ENCODE measurements at places on chromosomes 6 and 20.

- DNase-seq: no peak
These were observed 11.9 kb upstream of the RBCK1 start for GRCh38 chr20:396252-396618.

DNA sequence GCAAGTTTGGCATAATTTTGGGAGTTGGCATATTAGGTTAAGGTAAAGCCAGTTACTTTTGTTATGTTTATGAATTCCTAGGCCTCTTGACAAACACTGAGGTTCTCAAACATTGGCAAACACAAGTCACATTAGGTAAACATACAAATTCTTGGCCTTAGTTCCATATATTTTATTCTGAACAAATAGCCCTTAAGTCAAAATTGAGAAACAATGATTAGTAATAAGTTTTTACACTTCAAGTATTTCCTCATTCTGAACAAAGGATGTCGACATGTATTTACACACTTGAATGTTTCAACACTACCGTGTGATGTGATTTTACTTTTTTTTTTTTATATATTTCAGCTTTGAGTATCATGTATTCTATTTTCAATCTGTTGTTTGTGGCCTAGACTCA is 3.8 kb upstream of the ECHDC1 start:
- peak; percentile 40 for DNase-seq

DNA sequence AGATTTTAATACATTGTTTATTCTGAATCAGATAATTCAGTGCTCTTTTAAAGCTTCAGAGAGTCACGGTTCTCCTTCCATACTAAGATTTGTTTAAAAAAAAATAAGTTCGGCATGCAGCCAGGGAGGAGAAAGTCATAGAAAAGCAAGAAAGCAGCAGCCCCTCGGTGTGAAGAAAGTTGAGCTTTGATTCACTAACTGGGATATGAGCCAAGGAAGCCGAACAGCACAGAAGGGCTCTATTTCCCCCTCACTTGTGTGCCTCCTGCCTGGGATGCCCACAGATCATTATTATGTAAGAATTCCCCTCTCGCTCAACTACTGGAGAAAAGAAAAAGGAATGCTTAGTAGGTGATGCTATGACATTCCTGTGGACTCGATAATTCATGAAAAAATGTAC is 69.3 kb upstream of the SYNJ2 start:
- DNase-seq: no peak

- no peak for DNase-seq
These were observed 18.8 kb upstream of the MRGBP start for GRCh38 chr20:62777528-62777830.

GRCh38 chr6:47944846-47945245 is 163.0 kb downstream of the OPN5 start:
- no peak for DNase-seq

- peak; percentile 31 for DNase-seq
These were observed 529.2 kb upstream of the JARID2 start for GRCh38 chr6:14716499-14717146.

- peak; percentile 85 for DNase-seq
These were observed 632 bp downstream of the CGAS start for GRCh38 chr6:73451223-73452106.

- DNase-seq: no peak
These were observed 272.3 kb downstream of the TENT5A start for GRCh38 chr6:81480139-81480538.

DNA sequence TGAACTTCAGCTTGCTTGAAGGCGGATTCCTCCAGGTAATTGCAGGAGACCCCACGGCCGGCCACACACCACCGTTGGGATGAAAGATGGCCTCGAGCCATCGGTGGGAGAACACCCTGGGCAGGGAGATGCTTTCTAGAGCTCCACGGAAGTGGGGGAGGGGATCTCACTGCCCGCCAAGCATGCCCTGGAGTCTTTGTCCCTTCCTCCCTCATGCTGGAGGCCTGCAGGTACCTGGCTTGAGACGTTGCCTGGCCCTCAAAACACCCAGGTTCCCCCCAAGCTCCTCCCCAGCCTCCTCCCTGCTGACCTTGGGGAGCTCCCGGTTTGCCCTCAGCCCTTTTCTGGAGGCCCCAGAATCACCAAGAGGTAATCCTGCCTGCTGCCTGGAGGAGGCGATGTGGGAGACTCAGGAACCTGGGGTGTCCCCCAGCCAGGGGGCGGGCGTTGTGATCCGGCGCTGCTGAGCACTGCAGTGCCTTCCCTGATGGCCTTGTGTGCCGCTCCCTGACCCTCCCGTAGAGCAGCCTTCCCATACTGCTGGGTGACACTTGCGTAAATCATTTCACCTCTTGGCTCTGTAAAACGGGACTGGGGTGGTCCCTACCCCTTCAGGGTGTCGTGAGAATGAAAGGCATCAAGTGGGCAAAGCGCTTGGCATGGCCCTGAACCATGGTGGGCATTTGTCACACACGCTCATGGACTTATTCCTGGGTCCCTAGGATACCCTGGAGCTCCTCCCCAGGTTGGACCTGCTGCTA is 91.4 kb downstream of the CEBPB start:
- DNase-seq: no peak

DNA sequence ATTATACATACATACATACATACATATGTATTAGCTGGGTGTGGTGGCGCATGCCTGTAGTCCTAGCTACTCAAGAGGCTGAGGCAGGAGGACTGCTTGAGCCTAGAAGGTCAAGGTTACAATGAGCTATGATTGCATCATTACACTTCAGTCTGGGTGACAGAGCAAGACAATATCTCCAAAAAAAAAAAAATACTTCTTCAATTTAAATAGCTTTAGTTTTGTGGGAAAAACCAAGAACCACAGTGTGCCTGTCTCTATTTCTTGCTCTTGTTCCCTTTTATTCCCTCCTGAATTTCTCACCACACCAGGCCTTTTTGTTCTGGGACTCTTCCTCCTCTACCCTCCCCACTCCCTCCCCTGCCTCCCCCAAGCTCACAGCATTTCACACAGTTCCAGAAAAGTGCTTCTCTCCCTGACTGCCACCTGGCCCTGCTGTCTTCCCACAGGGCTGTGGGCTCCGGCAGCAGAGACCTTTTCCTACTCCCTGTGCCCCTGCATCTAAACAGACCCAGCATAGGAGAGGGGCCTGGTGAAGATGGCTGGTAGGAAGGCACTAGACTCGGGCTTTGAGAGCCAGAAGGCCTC is 1.3 kb downstream of the C20orf203 start:
- peak; percentile 95 for DNase-seq

DNA sequence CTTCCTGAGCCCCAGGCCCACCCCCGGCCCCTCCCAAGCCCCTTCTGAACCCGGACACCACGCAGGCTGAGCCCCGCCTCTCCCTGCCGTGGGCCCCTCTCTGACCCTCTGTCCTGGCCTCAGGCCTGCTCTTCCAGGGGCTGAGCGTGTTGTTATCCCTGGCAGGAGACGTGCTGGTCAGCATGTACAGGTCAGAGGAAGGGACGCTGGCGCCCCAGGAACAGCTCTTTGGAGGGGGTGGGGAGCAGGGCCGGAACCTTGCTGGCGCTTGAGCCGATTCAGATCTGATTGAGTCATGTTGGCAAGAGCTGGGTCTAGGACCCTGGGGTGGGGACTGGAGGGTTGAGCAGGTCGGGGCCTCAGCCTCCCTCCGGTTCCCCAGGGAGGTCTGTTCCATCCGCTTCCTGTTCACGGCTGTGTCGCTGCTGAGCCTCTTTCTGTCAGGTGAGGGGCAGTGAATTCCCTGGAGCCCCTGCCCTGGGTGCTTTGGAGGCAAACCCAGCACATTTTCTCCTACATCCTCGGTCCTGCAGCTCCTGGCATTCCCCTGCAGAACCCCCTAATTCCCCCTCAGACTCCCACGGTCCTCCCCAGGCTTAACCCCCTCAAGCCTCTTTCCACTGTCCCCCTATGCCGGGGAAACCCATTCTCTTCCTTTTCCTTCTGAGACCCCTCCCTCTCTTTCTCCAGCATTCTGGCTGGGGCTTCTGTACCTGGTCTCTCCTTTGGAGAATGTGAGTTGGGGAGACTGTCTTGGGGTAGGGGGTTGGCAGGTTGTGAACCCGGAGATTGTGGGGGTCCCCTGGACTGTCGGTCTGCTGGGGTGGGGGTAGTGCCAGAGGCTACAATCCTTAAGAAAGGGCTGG is 2.0 kb downstream of the SPAG4 start:
- DNase-seq: peak; percentile 96

- DNase-seq: no peak
These were observed 24.5 kb downstream of the NCOA7 start for GRCh38 chr6:125815080-125815910.

DNA sequence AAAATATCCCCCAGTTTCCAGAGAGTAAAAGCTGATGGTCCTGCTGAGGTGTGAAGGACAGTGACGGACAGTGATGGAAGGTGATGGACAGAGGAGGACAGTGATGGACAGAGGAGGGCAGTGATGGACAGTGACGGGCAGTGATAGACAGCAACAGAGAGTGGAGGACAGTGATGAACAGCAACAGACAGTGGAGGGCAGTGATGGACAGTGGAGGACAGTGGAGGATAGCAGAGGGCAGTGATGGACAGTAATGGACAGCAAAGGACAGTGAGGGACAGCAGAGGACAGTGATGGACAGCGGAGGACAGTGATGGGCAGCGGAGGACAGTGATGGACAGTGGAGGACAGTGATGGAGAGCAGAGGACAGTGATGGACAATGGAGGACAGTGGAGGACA is 2.7 kb upstream of the NKAIN4 start:
- DNase-seq: no peak

- DNase-seq: no peak
These were observed 732.2 kb downstream of the CBLN4 start for GRCh38 chr20:55273149-55273548.

- DNase-seq: no peak
These were observed 34.0 kb upstream of the YWHAB start for GRCh38 chr20:44851545-44851944.

GRCh38 chr6:33705955-33706725 is 5.4 kb downstream of the UQCC2 start:
- DNase-seq: no peak

DNA sequence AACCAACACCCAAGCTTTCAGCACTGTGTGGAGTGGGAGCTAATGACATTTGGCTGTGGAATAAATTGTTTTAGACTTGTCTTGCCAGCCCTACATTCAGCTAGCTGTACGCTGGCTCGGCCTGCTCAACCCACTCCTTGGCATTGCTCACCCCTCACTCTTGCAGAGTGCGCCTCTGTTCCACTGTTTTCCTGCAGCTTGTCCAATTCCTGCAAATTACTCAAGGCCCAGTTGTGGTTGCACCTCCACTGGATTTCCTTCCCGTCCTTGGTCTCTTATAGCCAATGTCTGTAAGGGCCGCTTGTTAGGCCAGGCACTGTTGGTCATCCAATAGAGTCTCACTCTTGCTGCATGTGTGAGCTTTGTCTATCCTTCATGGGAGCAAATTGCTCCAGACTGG is 289.2 kb upstream of the RNF24 start:
- no peak for DNase-seq

- peak; percentile 82 for DNase-seq
These were observed 512.8 kb upstream of the JARID2 start for GRCh38 chr6:14732844-14733757.

GRCh38 chr6:126039284-126039683 is 52.9 kb downstream of the TRMT11 start:
- no peak for DNase-seq

GRCh38 chr6:7546896-7547295 is 5.4 kb downstream of the DSP start:
- no peak for DNase-seq

DNA sequence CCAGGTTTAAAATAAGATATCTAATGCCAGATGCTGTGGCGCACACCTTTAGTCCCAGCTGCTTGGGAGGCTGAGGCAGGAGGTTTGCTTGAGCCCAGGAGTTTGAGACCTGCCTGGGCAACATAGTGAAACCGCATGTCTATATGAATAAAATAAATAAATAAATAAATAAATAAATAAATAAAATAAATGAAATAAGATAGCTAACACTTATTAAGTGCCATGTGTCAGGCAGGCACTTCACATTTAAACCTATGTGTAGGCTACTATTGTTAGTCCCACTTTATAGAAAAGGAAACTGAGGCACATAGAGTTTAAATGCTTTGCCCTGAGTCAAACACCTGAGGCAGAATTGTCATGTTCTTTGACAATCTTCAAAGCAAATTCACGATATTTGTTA is 32.9 kb upstream of the RREB1 start:
- DNase-seq: no peak

DNA sequence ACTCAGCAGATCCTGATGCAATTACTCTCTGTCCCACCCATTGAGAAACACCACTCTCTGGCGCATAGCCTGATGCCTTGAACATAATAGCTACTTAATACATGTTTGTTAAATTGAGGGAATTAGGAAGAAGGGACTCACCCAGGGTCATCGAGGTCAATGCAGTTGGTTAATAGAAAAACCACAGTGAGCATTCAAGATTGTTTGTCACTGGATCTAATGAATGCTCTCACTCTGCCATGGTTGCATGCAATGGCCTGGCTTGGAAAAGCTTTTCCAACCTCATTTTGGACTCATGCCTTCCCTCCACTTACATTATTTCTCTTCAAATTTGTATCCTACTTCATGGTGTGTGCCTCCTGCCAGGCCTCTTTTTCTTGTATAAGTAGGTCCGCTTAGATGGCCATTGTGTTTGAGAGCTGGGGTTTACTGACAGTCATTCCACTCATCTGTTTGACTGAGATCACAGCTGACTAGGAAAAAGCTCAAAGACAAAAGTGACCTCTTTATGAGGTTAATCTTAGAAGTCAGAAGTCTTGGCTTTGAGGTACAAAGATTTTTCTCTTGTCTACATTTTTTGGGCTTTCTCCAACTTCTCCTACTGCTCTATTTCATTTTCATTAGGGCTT is 154.8 kb upstream of the RAB32 start:
- DNase-seq: no peak

Measured in NB4 (cell line).